ENCODE measurements at places on chromosomes 7 and 10.

GRCh38 chr7:8363407-8364015 is 69.9 kb upstream of the NXPH1 start:
- DNase-seq, result no peak

GRCh38 chr7:24881623-24882022 is 98.4 kb downstream of the OSBPL3 start:
- DNase-seq, result no peak

DNA sequence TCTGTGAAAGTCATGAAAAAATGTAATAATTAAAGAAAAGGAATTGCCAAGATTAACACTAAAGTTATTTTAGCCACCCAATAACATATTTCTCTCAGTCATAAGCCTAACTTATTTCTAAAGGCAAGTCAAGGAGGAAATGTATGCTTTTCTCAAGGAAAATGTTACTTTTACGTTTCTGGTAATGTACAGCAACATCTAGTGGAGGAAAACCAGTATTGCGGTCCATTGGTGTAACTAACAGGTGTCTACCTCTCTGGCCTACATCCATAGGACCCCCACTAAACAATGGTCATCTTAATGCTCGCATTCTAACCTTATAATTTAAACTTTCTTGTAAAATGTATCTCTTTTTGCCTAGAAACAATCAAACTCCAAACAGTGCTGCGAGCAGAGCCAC is 437.5 kb downstream of the KIF20B start:
- no peak for DNase-seq

DNA sequence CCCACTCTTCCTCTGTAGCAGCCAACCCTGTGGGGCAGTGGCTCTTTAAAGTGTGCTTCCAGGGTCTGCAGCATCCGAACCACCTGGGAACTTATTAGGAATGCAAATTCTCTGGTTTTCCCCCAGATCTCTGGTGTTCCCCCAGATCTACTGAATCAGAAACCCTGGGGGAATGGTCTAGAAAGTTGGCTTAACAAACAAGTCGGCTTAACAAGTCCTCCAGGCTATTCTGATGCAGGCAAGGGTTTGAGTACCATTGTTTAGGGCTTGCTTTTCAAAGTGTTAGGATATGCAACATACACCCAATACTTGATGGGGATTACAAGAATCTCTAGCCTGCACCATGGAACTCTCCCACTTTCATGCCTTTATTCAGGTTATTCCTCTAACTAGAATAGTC is 126.3 kb downstream of the RALA start:
- no peak for DNase-seq

- DNase-seq, result no peak
These were observed 25.9 kb upstream of the SMARCD3 start for GRCh38 chr7:151274396-151274795.

DNA sequence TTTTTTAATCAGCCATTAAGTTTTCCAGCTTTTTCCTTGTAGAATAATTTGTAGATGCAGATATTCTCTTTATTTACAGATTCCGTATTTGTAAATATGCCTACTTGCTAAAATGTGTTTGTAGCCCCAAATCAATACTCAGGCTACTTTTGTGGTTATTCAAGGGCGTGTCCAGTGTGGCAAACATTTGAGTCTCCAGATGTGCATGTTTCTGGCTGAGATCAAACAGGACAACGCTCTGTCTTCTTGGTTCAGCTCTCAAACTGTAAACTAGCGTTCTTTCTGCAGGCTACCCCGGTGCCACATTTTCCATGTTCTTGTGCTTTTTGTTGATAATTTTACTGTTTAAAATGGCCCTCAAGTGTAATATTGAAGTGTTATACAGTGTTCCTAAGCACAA is 16.2 kb upstream of the OR2A5 start:
- no peak for DNase-seq

- no peak for DNase-seq
These were observed 69.0 kb upstream of the SAMD8 start for GRCh38 chr10:75042292-75042974.

DNA sequence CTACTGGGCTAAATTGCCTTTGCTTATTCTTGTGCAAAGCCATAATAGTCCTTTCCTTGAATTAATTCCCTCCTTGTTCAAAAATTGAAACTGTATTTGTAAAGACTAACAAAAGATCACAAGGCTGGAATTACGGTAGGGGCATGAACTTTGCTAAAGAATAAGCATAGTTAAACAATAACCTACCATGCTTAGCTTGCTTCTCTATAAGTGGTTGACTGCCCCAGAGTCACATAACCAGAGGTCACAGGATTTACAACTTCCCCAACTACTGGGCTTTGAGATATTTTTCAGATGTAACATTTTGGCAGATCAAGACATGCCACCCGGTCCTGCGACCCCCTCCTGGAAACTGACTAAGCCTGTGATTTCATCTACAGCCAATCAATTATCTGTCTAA is 181.4 kb downstream of the GPAM start:
- DNase-seq, result no peak

- DNase-seq, result no peak
These were observed 84.4 kb downstream of the DNAJC1 start for GRCh38 chr10:21919117-21919516.

DNA sequence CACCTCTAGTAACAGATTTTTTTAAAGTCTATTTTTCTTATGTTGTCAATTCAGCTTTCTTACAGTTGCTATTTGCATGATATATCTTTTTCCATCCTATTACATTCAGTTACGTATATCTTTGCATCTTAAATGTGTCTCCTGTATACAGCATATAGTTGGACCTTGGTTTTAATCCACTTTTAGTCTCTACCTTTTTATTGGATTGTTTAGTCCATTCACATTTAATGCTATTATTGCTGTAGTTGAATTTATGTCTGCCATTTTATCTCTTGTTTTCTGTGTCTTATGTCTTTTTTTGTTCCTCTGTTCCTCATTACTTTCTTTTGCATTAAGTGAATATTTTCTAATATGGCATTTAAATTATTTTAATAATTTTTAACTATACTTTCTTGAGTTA is 100.6 kb downstream of the EEPD1 start:
- DNase-seq, result no peak

GRCh38 chr7:155570171-155570958 is 24.0 kb upstream of the CNPY1 start:
- DNase-seq, result no peak

GRCh38 chr10:4353059-4353655 is 472.9 kb upstream of the AKR1E2 start:
- DNase-seq, result no peak

DNA sequence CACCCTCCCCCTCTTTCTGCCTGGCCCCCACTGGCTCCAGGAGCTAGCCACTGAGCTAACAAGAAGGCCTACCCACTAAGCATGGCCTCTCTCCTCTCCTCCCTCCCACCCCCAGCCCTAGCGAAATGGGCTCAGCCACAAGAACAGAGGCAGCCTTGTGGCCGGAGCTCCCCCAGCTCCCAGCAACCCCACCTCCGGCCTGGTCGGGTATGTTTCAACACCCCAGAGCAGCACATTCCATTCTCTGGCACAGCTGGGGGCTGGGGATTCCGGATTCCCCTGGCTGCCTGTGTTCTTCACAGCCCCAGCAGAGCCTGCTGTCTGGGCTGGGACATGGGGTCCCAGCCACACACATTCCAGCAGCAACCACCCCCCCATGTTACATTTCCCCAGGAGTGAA is 9.0 kb downstream of the SFRP5 start:
- no peak for DNase-seq

GRCh38 chr7:45972629-45973312 is 51.7 kb upstream of the IGFBP3 start:
- DNase-seq, result no peak

- no peak for DNase-seq
These were observed 79.5 kb downstream of the NEBL start for GRCh38 chr10:20817646-20818045.

GRCh38 chr10:30680908-30681307 is 51.4 kb upstream of the LYZL2 start:
- no peak for DNase-seq

DNA sequence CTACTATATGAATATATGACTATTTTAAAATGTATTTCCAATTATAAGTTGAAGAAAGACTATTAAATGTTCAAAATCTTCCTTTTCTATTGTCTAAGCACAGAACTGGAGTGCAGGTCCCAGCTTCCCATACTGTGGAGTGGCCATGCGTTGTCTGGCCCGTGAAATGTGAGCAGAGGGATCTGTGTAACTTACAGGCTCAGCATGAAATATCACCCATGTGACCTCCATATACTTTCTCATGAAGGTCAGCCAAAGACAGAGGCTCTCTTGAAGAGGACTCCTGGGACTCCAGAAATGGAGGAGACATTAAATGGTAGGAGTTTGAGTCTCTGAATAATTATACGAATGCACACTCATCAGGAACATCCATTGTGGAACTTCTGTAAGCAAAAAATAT is 92.4 kb upstream of the CAV2 start:
- DNase-seq, result no peak

- DNase-seq, result no peak
These were observed 87.8 kb downstream of the CCSER2 start for GRCh38 chr10:84416245-84416555.

DNA sequence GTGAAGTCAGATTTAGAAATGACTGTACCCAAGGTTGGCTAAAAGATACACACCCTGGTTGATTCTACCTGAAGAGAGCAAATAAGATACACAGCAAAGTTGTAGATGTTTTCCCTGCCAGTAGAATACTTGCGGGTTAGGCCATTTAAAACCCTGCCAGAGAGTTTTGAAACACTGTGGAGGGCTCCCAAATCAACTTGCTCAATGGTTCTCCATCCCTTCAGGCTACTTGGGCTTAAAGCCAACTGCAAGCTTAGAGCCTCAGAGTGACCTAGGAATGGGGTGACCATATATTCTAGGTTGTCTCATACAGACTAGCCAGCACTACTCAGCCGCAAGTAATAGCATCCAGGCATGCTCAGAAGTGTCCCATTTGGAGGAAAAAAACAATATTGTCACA is 10.0 kb downstream of the CAV1 start:
- DNase-seq, result no peak

DNA sequence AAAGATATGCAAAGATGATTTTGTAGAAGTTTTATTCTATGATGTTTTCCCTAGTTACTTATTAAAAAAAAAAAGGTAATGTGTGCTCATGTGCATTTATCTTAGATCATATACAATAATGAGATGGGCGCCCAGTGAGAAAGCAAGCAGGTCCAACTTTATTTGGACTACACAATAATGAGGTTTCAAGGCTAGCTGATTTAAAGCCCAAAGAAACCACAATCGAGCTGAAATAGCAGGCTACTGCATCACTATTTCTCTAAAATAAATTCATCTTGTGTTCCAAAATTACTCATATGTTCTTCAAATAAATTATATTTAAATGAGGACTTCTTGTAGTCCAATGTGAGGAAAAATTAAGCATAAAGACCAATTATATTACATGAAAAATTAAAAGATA is 110.1 kb downstream of the JMJD1C start:
- no peak for DNase-seq

GRCh38 chr10:88465765-88466164 is 117.4 kb downstream of the RNLS start:
- no peak for DNase-seq

DNA sequence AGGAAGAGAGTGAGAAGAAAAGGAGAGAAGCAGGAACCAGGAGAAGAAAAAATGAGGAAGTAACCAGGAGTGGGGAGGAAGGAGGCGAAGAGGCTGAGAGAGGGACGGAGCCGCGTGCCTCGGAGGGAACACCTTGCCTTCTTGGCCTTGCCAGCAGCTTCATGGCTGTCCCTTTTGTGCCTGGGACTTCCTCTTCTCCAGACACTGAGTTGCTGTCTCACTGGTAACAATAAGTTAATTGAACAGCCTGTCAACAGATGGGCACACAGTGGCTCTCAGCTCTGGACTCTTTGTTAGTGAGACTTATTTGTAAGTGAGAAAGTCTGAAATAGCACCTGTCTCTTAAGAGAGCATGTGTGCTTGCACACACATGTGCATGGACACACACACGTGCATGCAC is 83.2 kb downstream of the GATA3 start:
- no peak for DNase-seq

GRCh38 chr7:1925973-1926907 is 256.2 kb downstream of the ELFN1 start:
- DNase-seq, result no peak

GRCh38 chr7:141928146-141928844 is 12.1 kb downstream of the OR9A4 start:
- no peak for DNase-seq

- DNase-seq, result no peak
These were observed 279.5 kb upstream of the AKR1E2 start for GRCh38 chr10:4546500-4546899.

DNA sequence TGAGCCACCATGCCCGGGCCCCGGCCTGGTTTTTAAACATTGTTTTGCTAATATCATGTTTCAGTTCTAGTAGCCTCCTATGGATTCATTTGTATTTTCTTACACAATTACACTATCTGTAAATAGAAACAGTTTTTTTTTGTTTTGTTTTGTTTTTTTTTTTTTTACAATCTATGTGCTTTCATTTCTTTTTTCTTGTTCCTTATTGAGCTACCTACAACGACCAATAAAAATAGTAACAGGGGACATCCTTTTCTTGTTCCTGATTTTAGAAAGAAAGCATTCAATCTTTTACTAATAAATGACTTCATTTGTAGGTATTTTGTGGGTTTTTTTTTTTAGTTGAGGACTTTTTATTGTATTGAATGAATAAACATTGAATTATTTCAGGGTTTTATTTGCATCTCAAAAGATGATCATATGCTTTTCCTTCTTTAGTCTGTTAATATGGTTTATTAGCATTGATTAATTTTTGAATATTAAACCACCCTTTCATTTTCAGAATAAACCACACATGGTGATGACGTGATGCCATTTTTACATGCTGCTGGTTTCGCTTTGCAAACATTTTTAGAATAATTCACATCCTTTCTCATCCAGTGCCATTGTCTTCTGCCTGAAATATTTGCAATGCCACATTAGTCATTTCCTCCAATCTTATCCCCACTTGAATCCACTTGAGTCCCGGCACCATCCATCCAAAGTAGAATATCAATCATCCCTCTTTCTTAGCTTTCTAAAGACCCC is 18.1 kb upstream of the AKR1E2 start:
- no peak for DNase-seq

GRCh38 chr10:5488272-5489161 is 10.9 kb downstream of the CALML5 start:
- no peak for DNase-seq

DNA sequence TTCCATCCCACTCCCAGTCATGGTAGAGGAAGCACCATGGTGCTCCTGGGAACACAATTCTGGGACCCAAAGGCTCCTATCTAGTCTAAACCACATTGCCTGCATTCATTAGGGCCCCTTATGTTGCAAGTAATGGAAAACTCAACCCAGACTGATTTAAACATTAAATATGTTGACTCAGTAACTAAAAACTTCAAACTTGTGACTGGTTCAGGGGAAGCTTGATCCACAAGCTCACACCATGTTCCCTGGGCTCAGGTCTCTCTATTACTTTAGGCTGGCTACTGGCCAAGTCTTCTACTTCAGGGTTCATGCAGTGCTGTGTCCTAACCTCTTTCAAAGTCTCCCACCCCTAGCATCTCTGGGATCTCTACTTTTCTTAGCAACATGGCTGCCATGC is 13.1 kb downstream of the WNT16 start:
- DNase-seq, result no peak

GRCh38 chr10:92846854-92847201 is 1.5 kb upstream of the EXOC6 start:
- DNase-seq, result no peak

- DNase-seq, result no peak
These were observed 41.2 kb downstream of the COL13A1 start for GRCh38 chr10:69842882-69843281.

- no peak for DNase-seq
These were observed 675.6 kb upstream of the POT1 start for GRCh38 chr7:125605241-125605640.

Measured in CMK (cell line).